ENCODE measurements at places on chromosomes 13 and 19.

DNA sequence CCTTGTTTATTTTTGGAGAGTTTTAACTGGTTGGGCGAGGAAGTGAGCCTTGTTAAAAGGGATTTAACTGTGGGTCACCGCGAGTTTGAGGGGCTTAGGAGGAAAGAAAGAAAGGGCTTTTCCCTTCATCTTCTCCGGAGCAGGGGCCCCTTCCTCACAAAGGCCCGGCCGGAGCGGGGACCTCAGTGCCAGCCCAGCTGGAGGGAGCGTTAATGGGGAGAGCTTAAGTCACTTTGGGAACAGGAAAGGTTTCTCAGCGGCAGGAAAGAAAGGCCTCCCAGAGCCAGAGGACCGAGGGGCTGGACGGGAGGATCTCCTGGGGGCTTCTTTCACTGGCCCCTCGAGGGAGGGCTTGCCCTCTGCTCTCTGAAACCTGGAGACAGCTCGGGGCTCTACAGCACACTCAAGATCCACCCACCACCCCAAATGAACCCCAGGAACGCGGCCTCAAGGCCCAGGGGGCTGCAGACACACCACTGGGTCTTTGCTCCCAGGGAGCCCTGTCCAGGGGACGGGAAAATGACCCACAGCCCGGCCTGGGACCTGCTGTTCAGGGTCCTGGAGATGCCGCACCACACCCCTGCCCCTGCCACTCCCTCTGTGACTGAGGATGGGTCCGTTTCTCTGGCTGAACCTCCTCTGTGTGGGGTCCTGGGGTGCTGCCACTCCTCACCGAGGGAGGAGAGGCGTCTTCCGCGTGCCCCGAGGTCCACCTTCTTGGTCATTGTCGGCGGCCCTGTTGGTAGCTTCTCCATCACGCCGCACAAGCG is 128.3 kb downstream of the URI1 start:
- H3K4me1 ChIP-seq: no peaks in the 10 kb centered on the region
- no peak overlapping the region for H3K27ac ChIP-seq
- H3K27me3 ChIP-seq: no peaks in the 10 kb centered on the region
- H3K36me3 ChIP-seq: no peaks in the 10 kb centered on the region

GRCh38 chr19:16355293-16356043 is 30.8 kb downstream of the KLF2 start:
- H3K27me3 ChIP-seq: no peaks in the 10 kb centered on the region
- H3K27ac ChIP-seq: no peak overlapping the region
- H3K4me3 ChIP-seq: no peak overlapping the region
- no peaks in the 10 kb centered on the region for H3K4me1 ChIP-seq
- DNase-seq: no peak

GRCh38 chr13:46172531-46172991 is 9.4 kb downstream of the LCP1 start:
- no peak overlapping the region for H3K4me3 ChIP-seq
- no peaks in the 10 kb centered on the region for H3K36me3 ChIP-seq

DNA sequence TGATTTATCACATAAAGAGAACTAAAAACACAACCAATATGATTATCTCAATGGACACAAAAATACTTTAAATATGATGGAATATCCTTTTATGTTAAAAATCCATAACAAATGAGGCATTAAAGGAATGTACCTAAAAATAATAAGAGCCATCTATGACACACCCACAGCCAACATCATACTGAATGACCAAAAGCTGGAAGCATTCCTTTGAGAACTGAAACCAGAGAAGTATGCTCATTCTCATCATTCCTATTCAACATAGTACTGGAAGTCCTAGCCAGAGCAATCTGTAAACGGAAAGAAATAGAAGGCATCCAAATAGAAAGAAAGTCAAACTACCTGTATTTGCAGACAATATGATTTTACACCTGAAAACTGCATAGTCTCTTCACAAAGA is 671.0 kb downstream of the SLITRK1 start:
- H3K27me3 ChIP-seq: no peaks in the 10 kb centered on the region
- DNase-seq: no peak
- H3K27ac ChIP-seq: no peak overlapping the region
- no peaks in the 10 kb centered on the region for H3K36me3 ChIP-seq

GRCh38 chr13:72585254-72585653 is 142.2 kb downstream of the MZT1 start:
- H3K27ac ChIP-seq: no peak overlapping the region
- H3K4me1 ChIP-seq: no peaks in the 10 kb centered on the region
- DNase-seq: no peak

DNA sequence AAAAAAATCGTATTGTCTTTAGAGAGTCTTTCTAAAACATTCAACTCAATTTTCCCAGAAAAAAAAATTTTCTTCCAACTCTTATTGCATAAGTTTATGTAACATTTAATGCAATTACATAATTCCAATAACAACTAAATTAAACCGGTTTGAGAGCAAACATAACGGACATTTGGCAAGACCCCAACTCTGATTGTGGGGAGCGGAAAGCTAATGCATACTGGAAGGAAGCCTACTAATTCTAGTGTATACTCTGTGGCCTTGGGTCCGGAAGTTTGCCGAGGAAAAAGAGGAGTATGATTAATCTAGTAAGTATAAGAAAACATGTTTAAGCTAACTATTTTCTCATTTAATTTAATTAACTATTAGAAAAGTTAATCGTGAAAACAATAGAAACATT is 21.3 kb upstream of the MIR17HG start:
- H3K27me3 ChIP-seq: no peaks in the 10 kb centered on the region
- no peaks in the 10 kb centered on the region for H3K4me1 ChIP-seq
- H3K4me3 ChIP-seq: no peak overlapping the region
